ENCODE measurements at places on chromosomes 13 and 19.

DNA sequence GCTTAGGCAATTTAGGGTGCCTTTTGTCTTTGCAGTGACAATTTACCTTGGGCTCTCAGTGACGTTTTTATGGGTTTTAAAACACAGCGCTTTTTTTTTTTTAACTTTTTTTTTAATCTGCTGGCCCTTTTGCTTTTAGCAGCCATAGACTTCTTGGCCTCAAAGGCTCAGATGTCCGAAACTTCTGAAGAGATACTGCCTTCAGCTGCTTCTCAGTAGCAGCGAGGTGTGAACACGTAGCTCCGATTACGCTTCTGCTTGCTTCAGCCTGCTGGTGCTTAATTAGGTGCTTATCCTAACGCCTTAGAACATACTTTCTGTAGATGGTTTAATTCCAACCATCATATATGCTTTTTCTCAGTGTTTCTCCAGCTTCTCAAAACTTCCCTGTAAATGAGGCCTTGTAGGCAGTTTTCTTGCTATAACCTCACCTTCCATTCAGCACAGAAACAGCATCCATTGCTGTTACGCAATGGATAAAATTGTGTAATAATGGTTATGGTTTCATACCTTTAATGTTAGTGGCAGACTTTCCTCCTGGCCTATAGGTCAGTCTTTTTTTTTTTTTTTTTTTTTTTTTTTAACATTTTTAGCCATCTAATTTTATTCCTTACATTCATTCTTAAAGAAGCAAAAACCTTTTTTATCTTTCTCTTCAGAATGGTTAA, 723.9 kb downstream of the GPC5 start:
- no peak for DNase-seq

DNA sequence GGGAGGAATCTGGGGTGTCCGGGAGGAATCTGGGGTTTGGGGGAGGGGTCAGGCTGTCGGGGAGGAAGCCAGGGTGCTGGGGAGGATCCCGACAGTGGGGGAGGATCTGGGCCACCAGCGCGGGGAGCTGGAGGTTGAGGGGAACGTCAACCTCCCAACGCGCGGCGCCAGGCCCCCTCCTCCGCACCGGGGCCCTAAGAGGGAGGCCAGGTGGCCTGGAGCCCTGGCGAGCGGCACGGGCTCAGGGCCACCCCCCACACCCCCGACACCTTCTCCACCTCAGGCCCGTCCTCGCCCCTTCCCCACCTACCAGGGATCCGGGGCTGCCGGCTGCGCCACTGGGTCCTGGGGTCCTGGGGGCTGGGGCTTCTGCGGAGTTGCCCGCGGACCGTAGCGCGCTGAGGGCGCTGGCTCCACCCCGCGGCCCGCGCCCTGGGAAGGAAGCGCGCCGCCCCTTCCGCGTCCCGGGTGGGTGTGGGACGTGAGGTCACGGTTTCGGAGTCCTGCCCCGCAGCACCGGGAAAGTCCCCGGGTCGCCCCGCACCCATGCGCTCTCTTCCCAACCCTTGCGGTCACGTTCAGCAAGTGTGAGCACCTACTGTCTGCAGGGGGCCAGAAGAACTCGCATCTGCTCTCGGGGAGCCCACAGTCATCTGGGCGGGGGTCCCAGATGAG, at the start of gene TICAM1:
Gene TICAM1 (minus strand): TSS at position 409 of the 675 bp plus-strand sequence. CDS start 13,335 bp downstream, outside the sequence.
- peak; percentile 10 for DNase-seq

- DNase-seq: no peak
Observed at GRCh38 chr19:34141025-34141424, 31.3 kb upstream of the LSM14A start.

- no peak for DNase-seq
Observed at GRCh38 chr19:6069268-6069791, 41.0 kb downstream of the RFX2 start.

DNA sequence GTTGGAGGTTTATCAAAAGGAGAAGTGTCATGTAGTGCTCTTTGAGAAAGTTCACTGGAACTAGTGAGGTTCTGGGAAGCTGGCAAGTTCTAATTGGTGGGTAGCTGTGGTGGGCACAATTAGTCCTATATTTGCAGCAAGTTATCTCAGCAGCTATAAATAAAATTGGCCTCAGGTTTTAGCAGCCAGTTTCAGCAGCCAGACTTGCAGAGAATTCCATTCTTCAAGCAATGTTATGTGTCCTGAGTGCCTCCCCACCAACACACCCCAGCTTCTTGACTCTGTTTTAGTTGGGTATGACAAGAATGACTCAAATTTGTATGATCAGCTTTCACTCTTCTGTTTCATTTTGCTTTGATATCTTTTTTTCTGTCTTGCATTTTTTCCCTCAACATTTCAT, 4.7 kb downstream of the IFT88 start:
- no peak for DNase-seq

GRCh38 chr19:31356587-31357314, 7.5 kb upstream of the TSHZ3 start:
- no peak for DNase-seq

- DNase-seq: no peak
Observed at GRCh38 chr19:6593651-6594416, 2.9 kb upstream of the CD70 start.

GRCh38 chr13:97425590-97425989, 8.4 kb upstream of the RAP2A start:
- DNase-seq: no peak

DNA sequence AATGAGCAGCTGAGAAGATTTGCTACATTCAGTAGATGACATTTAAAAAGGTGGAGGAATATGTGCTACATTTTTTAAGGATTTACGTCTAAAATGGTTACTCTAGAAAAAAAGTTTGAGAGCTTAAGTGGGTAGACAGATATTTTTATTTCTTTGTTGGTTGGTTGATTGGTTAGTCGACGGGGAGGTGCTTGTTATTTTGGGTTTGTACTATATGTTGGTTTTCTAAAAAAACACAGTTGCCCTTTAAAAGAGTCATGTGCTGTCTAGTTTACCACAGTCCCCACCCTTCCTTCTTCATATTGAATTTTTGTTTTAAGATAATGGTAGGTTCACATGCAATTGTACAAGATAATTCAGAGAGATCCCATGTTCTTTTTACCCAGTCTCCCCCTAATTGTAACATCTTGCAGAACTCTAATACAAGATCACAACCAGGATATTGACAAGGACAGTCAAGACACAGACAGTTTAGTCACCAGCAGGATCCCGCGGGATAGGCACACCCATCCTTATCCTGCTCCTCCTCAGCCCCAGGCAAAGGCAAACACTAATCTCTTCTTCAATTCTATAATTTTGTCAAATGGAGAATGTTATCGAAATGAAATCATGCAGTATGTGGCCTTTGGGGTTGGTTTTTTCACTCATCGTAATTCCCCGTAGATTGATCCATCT, 171.4 kb downstream of the FOXO1 start:
- DNase-seq: no peak

DNA sequence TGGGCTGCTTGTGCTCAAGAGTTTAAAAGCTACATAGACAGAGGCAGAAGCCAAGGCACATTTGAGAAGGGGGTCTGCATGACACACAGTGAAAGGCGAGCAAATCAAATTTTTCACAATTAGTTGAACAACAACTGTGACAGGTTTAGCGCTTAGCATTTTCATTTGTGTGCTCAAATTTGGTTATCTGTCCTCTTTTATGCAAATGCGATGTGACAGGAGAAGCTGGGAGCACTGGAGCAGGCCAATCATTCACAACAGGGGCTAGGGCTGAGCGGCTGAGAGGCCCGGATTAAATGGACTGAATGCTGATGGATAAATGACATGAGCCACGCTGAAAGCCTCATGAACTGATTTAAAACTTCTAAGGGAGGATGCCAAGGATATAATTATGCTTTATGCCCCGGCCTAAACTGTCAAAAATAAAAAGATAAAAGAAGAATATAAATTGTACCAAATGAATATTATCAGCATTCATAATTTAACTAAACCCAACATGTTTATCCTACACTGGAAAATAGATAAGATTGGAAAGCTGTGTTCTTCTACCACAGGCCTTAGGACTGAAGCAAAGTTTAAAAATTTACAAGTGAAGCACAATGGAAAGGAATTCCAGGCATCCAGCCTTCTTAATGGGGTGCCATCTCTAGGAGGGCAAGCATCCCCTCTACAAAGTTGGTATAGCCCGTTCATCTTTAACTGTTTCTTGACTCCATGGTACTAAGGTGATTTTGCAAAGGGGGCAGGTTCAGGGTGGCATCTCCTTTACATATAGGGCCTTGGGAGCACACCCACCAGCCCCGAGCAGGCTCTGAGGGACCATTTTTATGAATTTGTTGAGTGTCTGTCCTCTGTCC, 117.9 kb downstream of the RBM26 start:
- peak; percentile 70 for DNase-seq

- DNase-seq: no peak
Observed at GRCh38 chr13:33403807-33404362, 118.3 kb upstream of the STARD13 start.

- DNase-seq: peak; percentile 66
Observed at GRCh38 chr13:39684531-39685137, 29.2 kb downstream of the COG6 start.

DNA sequence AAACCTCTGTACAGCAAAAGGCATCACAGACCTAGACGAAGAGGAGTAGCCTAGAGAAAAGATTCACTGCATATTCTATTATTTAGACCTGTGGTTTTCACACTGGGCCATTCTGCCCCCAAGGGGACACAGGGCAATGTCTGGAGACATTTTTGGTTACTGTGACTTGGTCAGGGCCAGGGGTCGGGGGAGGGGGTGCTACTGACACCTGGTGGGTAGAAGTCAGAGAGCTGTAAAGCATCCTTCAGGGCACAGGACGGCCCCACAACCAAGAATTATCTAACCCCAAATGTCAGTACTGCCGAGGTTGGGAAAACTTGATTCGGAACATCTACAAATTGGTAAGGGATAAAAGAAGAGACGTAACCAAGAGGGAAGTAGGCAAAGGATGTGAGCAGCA, 11.3 kb downstream of the ELAVL1 start:
- DNase-seq: no peak

- no peak for DNase-seq
Observed at GRCh38 chr13:87810391-87810801, 139.2 kb downstream of the SLITRK5 start.

DNA sequence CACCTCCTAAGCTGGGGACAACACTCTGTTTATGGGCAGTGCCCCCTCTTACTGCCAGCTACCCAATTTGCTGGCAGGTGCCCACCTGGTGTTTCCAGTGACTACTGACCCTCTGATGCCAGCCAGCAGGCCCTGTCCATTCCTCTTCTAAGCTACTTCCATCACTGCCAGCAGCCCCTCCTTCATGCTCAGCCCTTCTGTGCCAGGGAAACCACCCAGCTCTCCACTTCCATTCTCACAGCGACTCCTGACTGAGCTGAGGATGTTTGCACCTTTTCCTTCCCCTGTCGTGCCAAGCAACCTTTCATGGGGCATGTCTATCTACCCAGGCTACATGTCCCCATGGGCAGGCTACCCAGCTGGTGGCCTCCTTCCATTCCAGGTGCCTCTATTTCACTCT, 24.0 kb upstream of the ZNF492 start:
- DNase-seq: no peak

GRCh38 chr19:843180-843835, 2.5 kb downstream of the PRTN3 start:
- no peak for DNase-seq

GRCh38 chr13:110471833-110472162, 89.7 kb downstream of the RAB20 start:
- DNase-seq: no peak

DNA sequence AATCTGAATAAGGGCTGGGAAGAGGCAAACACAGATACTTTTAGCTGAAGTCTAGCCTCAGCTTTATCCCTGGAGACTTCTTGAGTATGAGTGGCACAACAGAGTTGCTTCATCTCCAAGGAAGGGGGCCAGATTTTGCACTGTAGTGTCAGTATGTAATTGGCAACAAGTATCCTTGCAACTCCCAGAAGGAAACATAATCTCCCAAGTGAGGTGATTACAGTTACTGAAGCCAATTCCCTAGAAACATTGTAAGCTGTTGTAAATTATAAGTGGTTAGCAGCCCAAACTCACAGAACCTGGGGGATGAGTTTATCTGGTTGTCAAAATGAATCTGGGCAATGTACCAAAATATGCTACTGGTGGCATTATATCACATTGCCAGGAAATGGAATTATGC, 2065.7 kb upstream of the PCDH20 start:
- DNase-seq: peak; percentile 94

GRCh38 chr13:68667863-68668262, 1437.7 kb upstream of the PCDH9 start:
- DNase-seq: no peak
